ENCODE measurements at places on chromosomes 2 and 18. TPM values are rescaled to one million over a fixed set of nuclear protein-coding genes. Genes with fewer than 3 reads are reported as not detected.

Gene TCF23
- total RNA-seq: not detected

Gene B3GNT7
- under 0.01 TPM for total RNA-seq

Gene VAMP5
- 129 TPM for total RNA-seq

Gene DNAH7
- total RNA-seq: 0.06 TPM

Gene ALLC
- not detected for total RNA-seq

Gene BOK
- 34.8 TPM for total RNA-seq

Gene FSHR
- not detected for total RNA-seq

Gene CEP68
- total RNA-seq: 35.6 TPM

Gene HOXD9
- 10.7 TPM for total RNA-seq

Gene RGPD3
- total RNA-seq: under 0.01 TPM

Gene CHRNG
- not detected for total RNA-seq

Gene THUMPD2
- 11.3 TPM for total RNA-seq

Gene ZAP70
- total RNA-seq: under 0.01 TPM

Gene ARHGAP25
- 11.7 TPM for total RNA-seq

Gene IL1R1
- total RNA-seq: 5.3 TPM

Gene EML6
- total RNA-seq: 0.13 TPM

Gene SKOR2
- not detected for total RNA-seq

Gene UGT1A5
- total RNA-seq: not detected

Gene ALKAL2
- total RNA-seq: not detected

Gene MAP2
- total RNA-seq: 5.0 TPM

Gene ASXL3
- total RNA-seq: under 0.01 TPM

Gene SH2D6
- total RNA-seq: 0.16 TPM

Gene PSMD14
- total RNA-seq: 62.3 TPM

Gene MC5R
- total RNA-seq: not detected

Gene CD28
- not detected for total RNA-seq

Gene TCF4
- 764 TPM for total RNA-seq

Gene PLCD4
- 0.32 TPM for total RNA-seq

Gene LONRF2
- total RNA-seq: not detected

Gene LRP1B
- total RNA-seq: 0.06 TPM

Gene UGT1A3
- total RNA-seq: not detected

Gene RAB31
- 25.2 TPM for total RNA-seq

Gene PLGLB1
- 5.9 TPM for total RNA-seq

Gene KIAA2012
- not detected for total RNA-seq

Gene MZT2A
- 98.1 TPM for total RNA-seq

Gene RRM2
- 38.2 TPM for total RNA-seq

Gene FBXO15
- 0.06 TPM for total RNA-seq

Gene LOXL3
- 1.8 TPM for total RNA-seq

Gene CD302
- total RNA-seq: 11.6 TPM

Gene ZBTB7C
- under 0.01 TPM for total RNA-seq

Data from bladder microvascular endothelial cell (primary cell).